Upper lobe of right lung (tissue), 1 donor: ENCODE measurements at places on chromosomes 7 and 10. TPM values are rescaled to one million over a fixed set of nuclear protein-coding genes. Genes with fewer than 3 reads are reported as not detected.

- H3K36me3 ChIP-seq = no peaks in the 10 kb centered on the region
- no peak overlapping the region for H3K27ac ChIP-seq
- H3K4me3 ChIP-seq = no peak overlapping the region
- H3K4me1 ChIP-seq = no peaks in the 10 kb centered on the region
- no peak for DNase-seq
These were observed 73.9 kb downstream of the HHEX start for GRCh38 chr10:92763634-92764155.

The MACROH2A2 gene
- 6.5 TPM for total RNA-seq

- H3K36me3 ChIP-seq = no peaks in the 10 kb centered on the region
- DNase-seq = no peak
- H3K27ac ChIP-seq = no peak overlapping the region
- peaks cover 50% of the 10 kb centered on the region for H3K27me3 ChIP-seq
These were observed 2.1 kb upstream of the KCNMA1 start for GRCh38 chr10:77639756-77640155.

DNA sequence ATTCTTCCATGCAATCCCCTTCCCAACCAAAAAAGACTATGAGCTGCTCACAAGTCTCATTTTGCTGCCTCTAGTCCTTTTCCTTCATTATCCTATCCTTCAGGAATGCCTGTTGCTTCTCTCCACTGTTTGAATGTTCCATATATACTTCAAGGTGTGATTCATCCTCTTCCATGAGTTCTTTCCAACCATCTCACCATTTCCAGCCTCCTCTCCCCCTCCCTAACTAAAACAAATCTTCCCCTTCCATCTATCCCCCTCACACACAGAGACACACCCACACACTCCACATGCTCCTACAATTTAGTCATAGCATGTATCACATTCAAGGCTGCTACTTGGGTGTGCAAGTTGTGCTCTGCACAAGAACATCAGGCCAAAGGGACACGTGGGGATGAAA, 254.3 kb downstream of the DYNC1I1 start:
- no peaks in the 10 kb centered on the region for H3K4me1 ChIP-seq
- H3K27me3 ChIP-seq = no peaks in the 10 kb centered on the region
- no peak for DNase-seq
- H3K36me3 ChIP-seq = no peaks in the 10 kb centered on the region

DNA sequence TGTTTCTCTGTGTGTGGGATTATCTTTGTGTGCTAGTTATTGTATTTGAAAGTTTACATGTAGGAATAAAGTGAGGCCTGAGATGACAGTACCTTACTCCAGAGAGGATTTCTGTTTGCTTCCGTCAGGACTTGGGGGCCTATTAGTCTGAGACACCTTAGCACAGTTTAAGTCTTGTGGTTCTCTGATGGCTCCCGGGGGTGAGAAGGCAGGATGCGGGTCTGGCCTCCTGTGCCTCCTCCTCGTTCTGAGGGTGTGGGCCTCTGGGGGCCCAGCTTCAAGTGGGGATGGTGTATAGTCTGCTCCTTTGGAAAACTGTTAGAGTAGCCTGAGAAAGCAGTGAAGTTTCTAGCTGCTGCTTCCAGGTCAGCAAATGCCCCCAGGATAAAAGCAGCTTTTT, 12.4 kb downstream of the MTURN start:
- H3K4me1 ChIP-seq = peaks cover 49% of the 10 kb centered on the region
- DNase-seq = no peak
- H3K4me3 ChIP-seq = no peak overlapping the region
- no peaks in the 10 kb centered on the region for H3K27me3 ChIP-seq

The UCMA gene
- not detected for total RNA-seq

The MICU1 gene
- 52.2 TPM for total RNA-seq

DNA sequence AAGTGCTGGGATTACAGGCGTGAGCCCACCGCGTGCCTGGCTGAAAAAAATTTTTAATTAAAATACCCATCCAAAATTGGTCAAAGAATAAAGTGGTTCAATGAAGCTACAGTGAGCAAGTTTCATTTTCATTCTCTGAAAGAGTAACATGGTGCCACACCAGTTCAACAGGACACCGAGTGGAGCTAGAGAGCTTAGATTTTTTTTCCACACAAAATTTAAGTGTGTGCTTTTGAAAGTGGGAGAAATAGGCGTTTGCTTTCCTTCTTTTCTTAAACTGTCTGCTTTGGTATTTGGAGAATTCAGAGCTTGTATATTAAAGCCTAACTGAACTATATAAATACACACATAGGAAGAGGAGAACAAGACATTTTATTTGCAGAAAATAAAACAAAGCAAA, 43.4 kb downstream of the BPGM start:
- H3K36me3 ChIP-seq = no peaks in the 10 kb centered on the region
- H3K4me1 ChIP-seq = peaks cover 13% of the 10 kb centered on the region
- H3K4me3 ChIP-seq = peak overlapping the region; percentile 3
- no peaks in the 10 kb centered on the region for H3K27me3 ChIP-seq
- DNase-seq = no peak

DNA sequence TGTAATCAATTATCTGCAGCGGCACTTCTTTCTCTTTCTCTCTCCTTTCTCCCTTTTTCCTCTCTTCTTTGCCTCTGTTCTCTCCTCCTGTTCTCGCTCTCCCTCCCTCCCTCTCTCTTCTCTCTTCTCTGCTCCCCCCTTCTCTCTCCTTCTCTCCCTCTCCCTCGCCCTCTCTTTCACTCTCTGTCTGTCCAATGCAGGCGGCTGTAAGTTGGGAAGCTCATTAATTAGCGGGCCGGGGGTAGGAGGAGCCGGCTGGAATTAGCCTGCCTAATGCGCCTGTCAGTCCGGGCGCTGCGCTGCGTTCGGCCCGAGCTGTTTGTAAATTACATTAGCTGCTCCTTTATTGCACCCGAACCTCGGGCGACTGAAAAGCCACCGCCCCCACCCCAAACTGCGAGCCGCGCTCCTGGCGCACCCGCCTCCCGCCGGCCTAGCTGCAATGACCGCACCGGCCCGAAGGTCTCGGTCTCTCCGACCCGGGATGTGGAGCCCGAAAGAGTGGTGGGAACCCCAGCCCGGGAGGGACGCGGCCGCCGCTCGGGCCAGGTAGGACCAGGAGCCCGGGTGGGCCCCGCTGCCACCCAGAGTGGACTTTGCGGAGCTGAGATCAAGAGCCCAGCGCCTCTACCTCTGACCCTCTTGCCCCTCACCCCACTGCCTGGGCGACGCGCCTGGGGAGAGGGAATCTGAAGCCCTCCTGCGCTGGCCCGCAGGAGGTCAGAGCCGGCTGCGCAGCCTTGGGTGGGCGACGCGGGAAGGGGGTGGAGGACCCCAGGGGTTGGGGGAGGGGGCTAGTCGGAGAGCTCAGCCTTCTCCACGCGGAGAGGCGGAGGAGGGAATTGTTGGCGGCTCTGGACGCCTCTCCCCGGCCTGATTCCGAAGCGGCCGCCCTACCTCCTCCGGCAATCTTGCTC, at the start of gene LBX1:
Gene LBX1 (minus strand): TSS at position 198 of the 917 bp plus-strand sequence. CDS start 648 bp downstream, outside the sequence.
- no peaks in the 10 kb centered on the region for H3K36me3 ChIP-seq
- H3K27ac ChIP-seq = no peak within 1 kb of the TSS
- peaks cover 35% of the 10 kb centered on the region for H3K4me1 ChIP-seq
- H3K27me3 ChIP-seq = peaks cover 99% of the 10 kb centered on the region
- DNase-seq = no peak
